ENCODE measurements at places on chromosomes 13 and 19.

GRCh38 chr19:34678421-34678820 lies 943 bp downstream of the ZNF302 start:
- DNase-seq, result no peak

DNA sequence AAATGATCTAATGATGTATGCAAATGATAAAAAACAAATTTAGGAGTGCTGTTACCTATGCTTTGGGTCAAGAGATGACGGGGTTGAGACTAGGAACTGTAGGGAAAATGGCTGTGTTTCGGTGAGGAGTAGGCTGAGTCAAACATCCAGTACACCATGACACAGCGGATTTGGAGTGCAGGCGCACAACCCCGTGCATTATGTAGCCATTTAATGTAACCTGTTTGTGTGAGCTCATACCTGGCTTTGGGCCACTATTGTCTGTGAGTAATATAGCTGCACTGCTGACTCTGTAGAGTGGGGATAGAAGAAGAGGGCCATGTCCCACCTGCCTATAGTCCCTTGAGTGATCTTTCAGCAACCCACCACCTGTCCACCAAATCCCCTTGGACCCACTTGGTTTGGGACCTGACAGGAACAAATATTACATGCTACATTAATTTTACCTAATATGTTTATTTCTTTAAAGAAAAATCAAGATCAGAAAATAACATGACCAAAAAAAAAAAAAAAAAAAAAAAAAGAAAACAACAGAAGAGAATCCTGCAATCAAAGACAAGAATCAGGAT lies 95.5 kb upstream of the KLHL1 start:
- DNase-seq, result no peak

DNA sequence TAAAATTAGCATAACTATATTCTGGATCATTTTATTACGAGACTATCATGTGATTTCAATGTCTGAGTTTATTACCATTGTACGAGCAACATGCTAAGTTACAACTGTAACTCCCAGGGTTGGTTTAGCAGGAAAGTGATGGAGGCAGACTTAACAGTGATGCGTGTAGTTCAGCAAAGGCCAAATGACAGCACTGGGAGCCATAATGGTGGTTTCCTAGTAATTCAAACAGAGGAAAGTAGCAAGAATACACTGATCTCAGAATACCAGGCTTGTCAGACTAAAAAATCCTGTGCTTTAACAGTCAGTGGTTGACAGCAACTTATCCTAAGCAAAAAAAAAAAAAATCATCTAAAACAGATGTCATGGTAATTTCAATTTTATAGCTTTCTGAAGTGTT lies 229.6 kb downstream of the KLF12 start:
- no peak for DNase-seq

- peak; percentile 39 for DNase-seq
Observed at GRCh38 chr19:10260141-10260584, 8.1 kb downstream of the MRPL4 start.

DNA sequence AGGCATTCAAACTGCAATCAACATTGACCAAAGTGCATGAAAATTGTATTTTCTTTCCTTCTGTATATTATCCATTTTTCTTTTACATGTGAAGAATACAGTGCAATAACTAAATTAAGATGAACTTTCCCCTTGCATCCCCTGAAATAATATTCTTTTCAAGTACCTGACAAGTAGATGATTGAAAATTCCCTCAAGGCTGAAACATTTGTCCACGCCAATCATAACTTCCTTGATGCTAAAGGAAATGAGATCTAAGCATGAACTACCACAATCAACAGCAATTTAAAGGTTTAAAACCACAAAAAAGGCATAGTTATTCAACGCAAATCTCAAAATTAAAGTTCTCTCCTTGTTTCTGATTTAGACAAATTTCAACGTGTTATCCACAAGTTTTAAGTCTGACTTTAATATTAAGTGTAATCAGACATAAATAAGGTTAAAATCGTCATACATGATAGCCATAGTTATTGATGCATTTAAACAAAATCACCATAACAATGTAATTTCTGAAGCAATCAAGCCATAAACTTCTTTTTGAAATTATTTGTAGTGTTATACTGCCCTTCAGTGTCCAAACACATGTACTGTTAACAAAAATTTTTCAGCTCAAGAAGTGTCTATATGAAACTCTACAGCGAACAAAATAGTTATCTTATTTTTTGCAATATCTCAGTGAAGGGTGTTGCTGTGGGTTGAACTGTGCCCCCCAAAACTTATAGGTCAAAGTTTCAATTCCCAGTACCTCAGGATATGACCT lies 169.5 kb downstream of the DCLK1 start:
- DNase-seq, result no peak

GRCh38 chr19:952680-953444 lies 27.0 kb downstream of the ARID3A start:
- DNase-seq, result no peak

DNA sequence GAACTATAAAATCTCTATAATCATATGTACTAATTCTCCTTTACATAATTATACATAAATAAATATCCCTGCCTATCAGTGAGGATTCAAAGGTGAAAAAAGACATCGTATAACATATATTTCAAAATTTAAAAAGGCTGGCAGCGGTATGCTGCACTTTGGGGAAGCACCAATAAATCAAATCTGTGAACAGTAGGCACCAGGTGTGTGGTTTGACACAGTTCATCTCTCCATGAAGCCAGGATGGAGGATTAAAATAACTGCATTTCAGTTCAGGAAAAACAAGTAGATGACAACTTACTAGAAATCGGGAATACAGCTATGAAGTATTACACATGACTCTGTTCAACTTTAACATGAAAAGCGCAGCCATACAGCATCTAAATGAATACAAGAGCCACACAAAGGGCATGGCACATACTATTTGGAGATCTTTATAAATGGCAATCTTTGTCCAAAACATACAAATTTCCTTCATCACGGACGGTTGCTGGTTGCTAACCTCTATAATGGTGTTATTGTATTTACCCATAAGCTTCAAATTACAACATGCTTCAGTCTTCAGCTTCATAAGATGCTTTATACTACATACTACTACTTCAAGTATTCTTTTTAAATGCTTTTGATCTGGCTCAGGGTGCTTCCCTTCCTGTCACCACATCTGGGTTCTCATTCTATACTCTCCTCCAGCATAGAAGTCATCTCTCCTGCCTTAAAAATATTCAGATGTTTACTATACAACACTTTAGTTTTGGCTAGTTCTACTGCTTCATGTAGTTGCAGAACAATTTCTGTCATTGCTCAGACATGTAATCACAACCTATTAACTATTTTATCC lies 128.7 kb downstream of the KLF12 start:
- no peak for DNase-seq

All from stimulated activated CD4-positive, alpha-beta T cell treated with anti-CD3 and anti-CD28 coated beads, Interleukin-15, amount 100 ng/mL, for 1 hour (primary cell).